Adipocyte (in vitro differentiated cells): ENCODE measurements at places on chromosomes 11 and 22.

DNA sequence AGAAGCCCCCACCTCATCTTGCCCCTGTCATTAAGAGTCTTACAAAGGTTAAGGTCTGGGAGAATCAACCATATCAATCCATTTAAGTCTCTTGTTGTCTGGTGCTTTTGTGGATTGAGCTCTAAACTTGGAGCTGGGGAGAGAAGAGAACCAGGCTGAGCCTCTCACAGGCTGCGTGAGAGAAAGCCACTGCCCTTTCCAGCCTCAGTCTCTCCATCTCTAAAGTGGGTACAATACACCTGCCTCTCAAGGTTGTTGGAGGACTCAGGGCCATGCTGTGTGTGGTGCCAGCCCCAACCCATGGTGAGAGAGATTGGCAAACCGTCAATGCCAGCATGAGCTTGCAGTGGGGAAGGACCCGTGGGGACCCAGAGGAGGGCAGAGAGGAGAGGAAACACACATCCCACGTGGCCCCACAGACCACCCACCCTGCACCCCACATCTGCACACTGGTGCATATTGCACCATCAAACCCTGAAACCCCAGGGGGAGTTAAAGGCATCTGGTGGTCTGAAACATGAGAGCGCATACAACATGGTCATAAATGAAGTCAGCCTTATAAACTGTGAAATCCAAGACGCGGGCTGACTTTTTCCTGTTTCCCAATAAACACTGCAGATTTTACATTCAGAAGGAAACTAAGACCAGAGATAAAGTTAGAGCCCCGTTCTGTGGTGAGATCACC is 27.5 kb upstream of the FBLN1 start:
- no peak for DNase-seq

- peak; percentile 1 for DNase-seq
Observed at GRCh38 chr11:18046116-18046777, at the start of gene TPH1. TSS of gene TPH1 (minus strand) at chr11:18046269. CDS start at chr11:18040762, 5,507 bp downstream.

DNA sequence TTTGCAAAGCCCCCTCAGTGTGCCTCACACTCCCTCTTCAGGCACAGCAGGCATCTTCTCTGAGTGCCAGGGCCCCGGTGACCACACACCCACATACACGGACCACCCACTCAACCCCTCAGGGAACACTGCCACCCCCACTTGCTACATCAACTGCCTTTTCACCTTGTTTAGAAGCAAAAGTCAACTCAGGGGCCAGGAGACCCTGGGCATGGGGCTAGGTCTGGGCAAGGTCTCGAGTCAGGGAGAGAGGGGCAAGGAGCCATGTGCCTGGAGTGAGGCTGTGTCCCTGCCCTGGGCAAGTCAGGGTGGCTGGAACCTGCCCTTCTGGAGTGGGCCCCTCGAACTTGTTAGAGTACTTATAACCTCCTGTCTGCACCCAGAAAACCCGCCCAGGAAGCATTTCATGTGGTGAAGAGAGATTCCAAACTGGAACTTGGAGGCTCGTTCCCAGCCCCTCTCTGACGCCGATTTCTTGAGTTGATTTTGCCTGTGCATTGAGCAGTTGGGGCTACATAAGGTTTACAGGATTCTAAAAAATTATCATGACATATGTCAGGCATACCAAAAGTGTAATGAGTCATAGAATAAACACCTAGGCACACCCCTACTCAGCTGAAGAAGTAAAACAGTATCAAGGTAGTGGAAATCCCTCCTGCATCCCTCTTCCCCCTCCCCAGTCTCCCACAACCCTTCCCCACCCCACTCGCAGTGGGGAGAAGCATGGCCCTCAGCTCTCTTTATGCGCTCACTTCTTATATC is 74.3 kb downstream of the MYEOV start:
- DNase-seq = no peak

DNA sequence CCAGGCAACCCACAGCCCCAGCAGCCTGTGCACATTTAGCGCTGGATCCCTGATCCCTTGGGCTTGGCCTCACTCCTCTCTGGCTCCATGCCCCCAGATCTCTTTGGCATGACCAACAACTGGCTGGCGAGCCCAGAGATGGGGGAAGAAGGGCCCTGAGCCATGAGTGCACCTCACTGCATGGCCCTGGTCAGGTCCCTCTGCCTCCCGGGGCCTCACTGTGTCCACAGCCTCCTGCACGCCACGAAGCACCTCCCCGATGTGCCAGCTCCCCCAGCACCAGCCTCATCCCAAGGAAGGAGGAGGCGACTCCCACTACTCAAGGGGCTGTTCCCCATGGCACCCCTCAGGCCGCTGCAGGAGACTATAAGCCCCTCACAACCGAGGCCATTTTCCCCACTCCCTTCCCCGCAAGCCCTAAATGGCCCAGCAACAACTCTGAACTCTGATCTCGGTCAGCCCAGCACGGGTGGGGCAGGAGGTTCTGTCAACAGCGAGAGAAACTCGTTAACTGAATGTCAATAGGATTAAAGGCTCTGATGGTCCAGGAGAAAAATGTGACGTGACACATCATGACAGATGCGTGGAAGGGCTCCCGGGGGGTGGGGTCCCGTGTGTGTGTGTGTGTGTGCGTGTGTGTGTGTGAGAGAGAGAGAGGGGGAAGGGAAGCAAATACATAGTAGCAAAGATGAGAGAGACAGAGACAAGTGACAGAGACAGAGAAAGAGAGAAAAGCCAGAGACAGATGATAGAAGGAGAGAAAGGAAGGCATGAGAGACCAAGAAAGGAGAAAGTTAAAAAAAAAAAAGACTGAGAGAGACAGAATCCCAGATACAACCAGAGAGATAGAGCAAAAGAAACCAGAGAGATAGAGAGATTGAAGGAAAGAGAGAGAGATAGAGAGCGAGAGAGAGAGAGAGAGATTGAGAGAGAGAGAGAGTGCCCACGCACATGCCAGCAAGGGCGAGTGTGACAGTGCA is 28.4 kb upstream of the SYT7 start:
- no peak for DNase-seq

DNA sequence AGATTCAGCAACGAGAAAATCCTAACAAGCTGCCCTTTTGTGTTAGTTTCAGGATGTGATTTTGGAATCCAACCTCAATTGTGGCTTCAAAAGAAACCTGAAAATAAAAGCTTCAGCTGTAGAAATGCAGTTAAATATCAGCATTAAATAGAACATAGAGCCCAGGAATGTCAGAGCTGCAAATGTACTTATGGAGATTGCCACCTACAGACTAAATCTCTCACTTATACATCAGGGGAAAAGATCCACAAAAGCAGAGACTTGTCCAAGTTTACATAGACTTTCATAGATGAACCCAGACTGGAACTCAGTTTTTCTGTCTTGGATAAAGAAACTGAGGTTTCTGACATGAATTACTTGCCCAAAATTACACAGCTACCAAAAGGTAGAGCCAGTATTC is 446.6 kb downstream of the DLG2 start:
- DNase-seq = no peak

DNA sequence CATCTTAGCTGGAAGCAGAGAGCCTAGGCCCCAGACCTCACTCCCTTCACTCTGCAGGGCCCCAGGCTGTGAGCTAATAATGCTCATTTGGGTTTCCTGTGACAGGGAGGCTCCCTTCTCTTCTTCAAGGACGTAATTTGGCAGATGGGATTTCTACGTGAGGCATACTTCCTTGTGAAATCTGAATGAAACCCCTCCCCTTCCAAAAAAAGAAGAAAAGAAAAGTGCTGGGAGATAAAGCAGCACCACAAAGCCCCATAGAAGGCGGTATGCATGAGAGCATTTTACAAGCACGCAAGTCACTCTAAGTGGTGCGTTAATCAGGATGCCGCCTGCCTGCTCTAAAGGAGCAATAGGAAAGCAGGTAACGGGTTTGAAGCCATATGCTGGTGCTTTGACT is 5.7 kb downstream of the P2RX3 start:
- no peak for DNase-seq

GRCh38 chr11:15969701-15970329 is 386.5 kb downstream of the SOX6 start:
- DNase-seq = peak; percentile 50

- no peak for DNase-seq
Observed at GRCh38 chr11:134538742-134539141, 126.7 kb upstream of the B3GAT1 start.

DNA sequence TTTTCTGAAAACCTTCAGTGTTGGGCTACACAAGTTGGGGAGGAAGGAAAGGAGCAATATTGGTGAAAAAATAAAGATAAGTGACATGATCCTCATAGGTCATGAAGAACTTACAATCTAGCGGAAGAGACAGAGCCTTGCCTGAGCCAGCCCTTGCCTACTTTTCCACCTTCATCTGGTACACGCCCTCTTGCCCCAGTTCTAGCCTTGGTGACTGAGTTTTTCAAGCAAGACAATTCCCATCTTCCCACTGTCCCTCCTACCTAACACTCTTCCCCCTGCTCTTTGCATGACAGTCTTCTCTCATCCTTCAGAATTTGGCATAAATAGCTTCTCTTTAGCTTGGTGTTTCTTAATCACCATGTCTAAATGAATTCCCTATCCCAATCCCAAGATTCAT is 42.6 kb downstream of the BBOX1 start:
- no peak for DNase-seq

- DNase-seq = no peak
Observed at GRCh38 chr11:30859669-30860068, 273.5 kb upstream of the MPPED2 start.

DNA sequence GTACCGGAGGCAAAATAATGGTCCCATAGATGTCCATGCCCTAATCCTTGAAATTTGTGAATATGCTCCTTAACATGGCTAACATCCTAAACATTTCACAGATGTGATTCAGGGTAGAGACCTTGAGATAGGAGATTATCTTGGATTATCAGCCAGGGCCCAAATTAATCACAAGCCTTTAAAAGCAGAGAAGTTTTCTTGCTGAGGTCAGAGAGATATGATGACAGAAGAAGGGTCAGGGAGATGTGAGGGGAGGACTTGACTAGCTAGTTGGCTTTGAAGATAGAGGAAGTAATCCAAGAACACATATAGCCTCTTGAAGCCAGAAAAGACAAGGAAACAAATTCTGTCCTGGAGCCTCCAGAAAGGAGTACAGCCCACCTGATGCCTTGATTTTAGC is 19.1 kb upstream of the FDX1 start:
- DNase-seq = no peak

DNA sequence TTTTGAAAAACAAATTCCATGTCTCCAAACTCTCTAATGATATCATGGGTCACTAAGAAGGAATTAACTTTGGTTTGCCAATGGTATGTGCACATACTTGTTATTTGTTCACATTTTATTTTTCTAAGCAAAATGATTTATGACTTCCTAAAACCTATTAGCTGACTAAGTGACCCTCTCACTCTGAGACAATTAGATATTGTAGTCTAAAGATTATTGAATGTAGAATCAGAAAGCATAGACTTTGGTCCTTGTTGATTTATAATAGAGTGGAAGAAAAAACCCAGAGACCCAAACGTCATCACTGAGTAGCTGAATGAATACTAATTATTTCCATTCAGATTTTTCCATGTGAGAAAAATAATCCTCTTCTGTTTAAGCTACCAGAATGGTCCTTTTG is 243.5 kb upstream of the ANO3 start:
- peak; percentile 38 for DNase-seq

DNA sequence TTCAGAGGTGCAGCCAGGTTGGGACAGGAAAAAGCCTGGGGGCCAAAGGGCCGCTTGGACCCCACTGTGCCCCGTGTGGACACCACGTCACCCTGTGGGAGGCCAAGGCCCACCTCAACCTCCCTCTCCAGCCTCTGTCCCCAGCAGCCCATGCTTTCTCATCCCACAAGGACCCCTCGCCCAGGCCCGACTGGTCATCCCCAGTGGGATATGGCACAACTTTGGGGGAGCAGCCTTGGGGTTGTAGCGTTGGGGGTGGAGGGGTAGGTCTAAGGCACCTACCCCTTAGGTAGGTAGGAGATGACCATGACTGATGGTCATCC is 44.0 kb downstream of the IGF2 start:
- no peak for DNase-seq

DNA sequence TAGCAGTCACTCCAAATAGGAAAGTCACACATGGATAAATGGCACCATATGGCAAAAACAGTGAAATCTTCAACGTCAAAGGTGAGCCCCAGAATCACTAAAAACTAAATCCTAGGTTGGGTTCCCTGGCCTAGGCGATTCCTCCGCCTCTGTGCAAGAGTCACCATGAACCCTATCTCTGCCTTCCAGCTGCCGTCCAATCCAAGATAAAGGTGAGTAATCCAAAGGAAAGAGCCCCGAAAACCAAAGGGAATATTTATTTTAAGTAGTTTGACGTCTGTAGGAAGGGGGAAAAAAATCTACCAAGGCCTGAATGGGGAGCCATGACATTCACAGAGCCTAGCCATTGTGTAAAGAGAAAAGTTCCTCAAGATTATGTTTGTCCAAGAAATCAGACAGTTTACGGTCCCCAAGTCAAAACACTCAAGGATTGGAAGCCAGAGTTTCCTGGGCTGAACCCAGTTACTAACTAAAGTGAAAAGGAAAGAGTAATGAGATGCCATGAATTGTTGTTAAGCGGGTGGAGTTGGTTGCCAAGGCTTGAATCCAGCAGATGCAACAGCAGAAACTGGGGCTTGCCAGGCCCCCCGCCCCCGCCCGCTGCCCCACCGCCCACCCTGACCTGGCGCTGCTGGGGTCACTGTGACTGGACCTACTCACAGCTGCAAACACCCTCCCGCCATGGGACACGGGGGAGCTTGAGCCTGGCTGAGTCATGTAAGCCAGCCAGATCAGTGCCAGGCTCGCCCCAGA is 39.7 kb upstream of the ETS1 start:
- DNase-seq = no peak

DNA sequence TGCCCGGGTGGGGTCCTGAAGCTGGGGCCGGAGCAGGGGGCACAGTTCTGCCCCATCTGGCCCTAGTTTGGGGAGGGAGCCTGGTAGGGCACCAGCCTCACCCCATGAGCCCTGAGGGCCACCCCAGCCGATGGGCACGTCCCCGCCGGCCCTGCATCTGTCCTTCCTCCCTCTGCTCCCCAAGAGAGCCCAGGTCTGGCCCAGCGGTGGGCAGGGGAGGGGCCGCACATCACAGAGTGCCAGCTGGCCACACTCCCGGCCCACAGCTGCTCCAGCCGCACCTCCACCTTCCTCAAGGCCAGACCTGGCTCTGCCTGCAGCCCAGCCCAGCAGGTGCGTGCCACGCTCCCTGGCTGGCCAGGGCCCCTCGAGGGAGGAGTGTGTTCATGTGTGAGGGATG is 21.6 kb downstream of the BRSK2 start:
- no peak for DNase-seq
